ENCODE measurements at places on chromosomes 5 and 9. TPM values are rescaled to one million over a fixed set of nuclear protein-coding genes. Genes with fewer than 3 reads are reported as not detected.

- no peak overlapping the region for H3K4me3 ChIP-seq
- H3K4me1 ChIP-seq = no peaks in the 10 kb centered on the region
- no peak for DNase-seq
- no peaks in the 10 kb centered on the region for H3K27me3 ChIP-seq
- H3K36me3 ChIP-seq = no peaks in the 10 kb centered on the region
Measured at GRCh38 chr9:105021917-105022316, 94.0 kb upstream of the ABCA1 start.

DNA sequence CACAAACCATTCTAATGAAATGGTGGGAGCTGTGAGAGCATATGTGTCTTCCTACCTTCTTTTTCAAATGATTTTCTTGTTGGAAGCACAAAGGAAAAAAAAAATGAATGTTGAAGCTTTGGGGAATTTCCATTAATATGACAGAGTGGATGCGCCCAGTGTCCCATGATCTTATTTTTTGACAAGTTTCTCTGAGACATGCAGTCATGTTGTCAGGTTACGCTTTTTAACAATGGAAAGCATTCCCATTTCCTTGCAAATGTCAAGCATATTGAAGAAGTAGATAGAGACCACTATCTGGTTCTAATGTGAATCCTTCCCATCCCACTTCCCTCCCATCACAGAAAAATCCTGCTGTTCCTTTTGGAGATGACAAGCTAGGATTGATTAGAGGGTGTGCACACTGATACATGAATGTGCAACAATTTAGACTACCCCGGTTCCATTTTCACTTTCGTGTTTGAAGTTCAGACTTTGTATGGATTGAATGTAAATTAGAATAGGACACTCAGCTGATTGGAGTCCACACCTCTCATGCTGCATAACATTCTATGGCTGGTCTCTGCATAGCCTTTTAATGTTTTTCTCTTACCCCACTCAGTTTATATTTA lies 919.4 kb downstream of the TLE4 start:
- no peak for DNase-seq
- no peaks in the 10 kb centered on the region for H3K27me3 ChIP-seq
- H3K27ac ChIP-seq = no peak overlapping the region
- no peaks in the 10 kb centered on the region for H3K36me3 ChIP-seq

The COMMD10 gene
- 33.6 TPM for total RNA-seq

DNA sequence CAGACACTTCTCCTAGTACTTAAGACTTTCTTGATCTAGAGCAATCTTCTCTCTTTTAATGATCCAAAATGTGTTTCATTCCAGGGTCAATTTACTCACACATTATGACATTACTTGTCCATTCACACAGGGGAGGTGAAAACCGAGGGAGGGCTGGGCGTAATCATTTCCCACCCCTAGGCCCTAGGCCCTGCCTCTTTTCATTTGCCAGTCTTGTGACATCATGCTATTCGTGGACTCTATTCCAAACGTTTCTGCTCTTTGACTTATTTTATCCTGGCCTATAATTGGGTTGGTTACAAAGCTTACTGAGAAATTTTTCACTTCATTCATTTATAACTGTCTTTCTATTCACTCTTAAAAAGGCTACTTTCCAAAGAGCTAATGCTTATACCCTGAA lies 2.4 kb downstream of the DCAF12 start:
- H3K4me3 ChIP-seq = peak overlapping the region; percentile 62
- peaks cover 25% of the 10 kb centered on the region for H3K4me1 ChIP-seq
- H3K27me3 ChIP-seq = no peaks in the 10 kb centered on the region
- peak overlapping the region; percentile 14 for H3K27ac ChIP-seq

DNA sequence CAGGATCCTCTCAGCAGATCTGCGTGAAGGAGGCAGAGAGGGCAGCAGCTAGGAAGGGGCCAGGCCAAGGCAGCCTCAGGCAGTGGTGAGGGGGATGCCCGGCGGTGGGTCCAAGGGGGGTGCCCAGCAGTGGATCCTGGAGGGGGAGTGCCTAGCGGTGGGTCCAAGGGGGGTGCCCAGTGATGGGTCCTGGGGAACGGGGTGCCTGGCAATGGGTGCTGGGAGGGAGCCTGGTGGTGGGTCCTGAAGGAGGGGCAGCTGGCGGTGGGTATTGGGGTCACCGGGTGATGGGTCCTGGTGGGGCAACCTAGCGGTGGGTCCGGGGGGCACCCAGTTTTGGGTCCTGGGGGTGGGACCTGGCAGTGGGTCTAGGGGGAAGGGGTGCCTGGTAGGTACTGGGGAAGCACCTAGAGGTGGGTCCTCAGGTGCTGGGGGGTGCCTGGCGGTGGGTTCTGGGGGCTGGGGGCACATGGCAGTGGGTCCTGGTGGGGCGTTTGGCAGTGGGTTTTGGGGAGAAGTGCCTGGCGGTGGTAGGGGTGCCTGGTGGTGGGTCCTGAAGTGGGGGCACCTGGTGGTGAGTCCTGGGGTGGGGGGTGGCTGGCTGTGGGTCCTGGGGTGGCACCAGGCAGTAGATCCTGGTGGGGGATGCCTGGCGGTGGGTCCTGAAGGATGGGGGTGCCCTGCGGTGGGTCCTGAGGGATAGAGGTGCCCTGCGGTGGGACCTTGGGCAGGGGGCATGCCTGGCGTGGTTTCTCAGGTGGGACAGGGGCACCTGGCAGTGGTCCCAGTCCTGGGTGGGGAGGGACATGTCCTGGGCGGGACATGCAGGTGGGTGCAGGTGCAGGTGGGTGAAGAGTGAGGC lies 1.9 kb downstream of the LRRC14B start:
- H3K4me1 ChIP-seq = peaks cover 3% of the 10 kb centered on the region
- H3K4me3 ChIP-seq = no peak overlapping the region
- H3K27ac ChIP-seq = no peak overlapping the region
- DNase-seq = no peak

The IRX4 gene
- total RNA-seq = not detected

DNA sequence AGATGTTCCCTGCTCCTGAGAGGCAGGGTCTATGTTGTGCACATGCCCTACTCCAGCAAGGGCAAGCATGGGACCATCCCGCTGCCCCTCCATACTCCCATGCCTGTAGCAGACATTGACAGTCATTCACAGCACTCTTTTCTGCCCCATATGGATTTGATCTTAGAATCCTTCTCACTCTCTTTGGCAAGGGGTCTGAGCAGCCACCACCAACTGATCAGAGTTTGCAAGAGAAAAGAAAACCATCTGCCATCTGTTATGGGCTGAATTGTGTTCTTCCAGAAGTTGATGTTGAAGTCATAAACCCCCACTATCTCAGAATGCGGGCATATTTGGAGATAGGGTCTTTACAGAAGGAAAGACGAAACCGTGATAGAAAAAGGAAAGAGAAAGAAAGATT lies 315.1 kb upstream of the CLINT1 start:
- H3K4me1 ChIP-seq = no peaks in the 10 kb centered on the region
- no peak overlapping the region for H3K27ac ChIP-seq
- H3K27me3 ChIP-seq = no peaks in the 10 kb centered on the region
- H3K4me3 ChIP-seq = no peak overlapping the region

The ANKS6 gene
- 26.9 TPM for total RNA-seq

The MARCOL gene
- not detected for total RNA-seq

The NR6A1 gene
- total RNA-seq = 2.9 TPM

The LRRC70 gene
- 1.1 TPM for total RNA-seq

The ITK gene
- total RNA-seq = 1.8 TPM

DNA sequence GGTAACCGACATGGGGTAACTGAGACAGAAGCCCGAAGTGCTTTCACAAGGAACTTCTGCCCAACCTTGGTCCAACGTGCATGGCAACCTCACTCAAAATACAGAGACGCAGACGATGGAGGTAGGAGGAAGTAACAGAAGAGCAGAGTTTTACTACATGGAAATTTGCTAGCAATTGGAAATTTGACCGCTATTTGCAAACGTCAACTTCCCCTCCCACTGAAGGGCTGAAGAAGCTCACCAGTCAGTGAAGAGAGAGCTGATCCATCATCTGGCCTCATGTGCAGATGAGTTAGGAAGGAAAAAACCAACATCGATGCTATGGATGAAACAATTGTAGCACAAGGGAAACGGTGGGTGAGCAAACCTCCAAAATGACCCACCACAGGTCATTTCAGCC lies 196.7 kb downstream of the RGS3 start:
- no peaks in the 10 kb centered on the region for H3K36me3 ChIP-seq
- DNase-seq = no peak
- no peak overlapping the region for H3K4me3 ChIP-seq
- no peak overlapping the region for H3K27ac ChIP-seq
- no peaks in the 10 kb centered on the region for H3K27me3 ChIP-seq
- H3K4me1 ChIP-seq = peaks cover 33% of the 10 kb centered on the region

GRCh38 chr9:95206143-95206542 lies 111.4 kb downstream of the FANCC start:
- H3K36me3 ChIP-seq = no peaks in the 10 kb centered on the region
- H3K27ac ChIP-seq = no peak overlapping the region
- DNase-seq = no peak
- no peaks in the 10 kb centered on the region for H3K27me3 ChIP-seq

The HTR1A gene
- not detected for total RNA-seq

- no peaks in the 10 kb centered on the region for H3K4me1 ChIP-seq
- no peaks in the 10 kb centered on the region for H3K36me3 ChIP-seq
- H3K27ac ChIP-seq = no peak overlapping the region
- no peak overlapping the region for H3K4me3 ChIP-seq
- H3K27me3 ChIP-seq = no peaks in the 10 kb centered on the region
Measured at GRCh38 chr5:65971643-65972042, 45.3 kb downstream of the ERBIN start.

- no peak overlapping the region for H3K27ac ChIP-seq
- no peak for DNase-seq
- H3K27me3 ChIP-seq = no peaks in the 10 kb centered on the region
- H3K4me1 ChIP-seq = no peaks in the 10 kb centered on the region
- no peaks in the 10 kb centered on the region for H3K36me3 ChIP-seq
Measured at GRCh38 chr9:99197124-99197630, 24.6 kb downstream of the ALG2 start.

The PMPCA gene
- total RNA-seq = 44.9 TPM

- DNase-seq = no peak
- peaks cover 19% of the 10 kb centered on the region for H3K4me1 ChIP-seq
- no peaks in the 10 kb centered on the region for H3K36me3 ChIP-seq
- no peaks in the 10 kb centered on the region for H3K27me3 ChIP-seq
Measured at GRCh38 chr5:38562444-38563210, 6.2 kb upstream of the LIFR start.

The PLEKHG4B gene
- 1.2 TPM for total RNA-seq

DNA sequence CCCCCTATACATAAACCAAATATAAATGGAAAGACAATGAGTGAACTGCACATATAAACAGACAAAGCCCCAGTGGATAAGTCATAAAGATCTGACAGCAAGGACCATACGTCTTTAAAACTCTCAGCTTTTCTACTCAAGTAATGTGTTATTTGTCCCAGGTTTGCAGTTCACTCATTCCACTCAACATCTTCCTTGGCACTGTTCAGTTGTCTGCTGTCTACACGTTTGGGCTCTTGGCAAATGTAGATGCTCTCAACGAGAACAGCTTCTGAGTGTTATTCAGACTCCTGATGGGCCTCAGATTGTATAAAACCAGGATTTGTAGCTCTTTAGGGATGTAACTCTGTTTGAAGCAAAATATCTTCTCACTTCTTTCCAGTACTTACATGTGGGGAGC lies 198.2 kb upstream of the SEMA6A start:
- no peak for DNase-seq
- H3K27me3 ChIP-seq = no peaks in the 10 kb centered on the region
- H3K4me3 ChIP-seq = no peak overlapping the region
- H3K36me3 ChIP-seq = no peaks in the 10 kb centered on the region

DNA sequence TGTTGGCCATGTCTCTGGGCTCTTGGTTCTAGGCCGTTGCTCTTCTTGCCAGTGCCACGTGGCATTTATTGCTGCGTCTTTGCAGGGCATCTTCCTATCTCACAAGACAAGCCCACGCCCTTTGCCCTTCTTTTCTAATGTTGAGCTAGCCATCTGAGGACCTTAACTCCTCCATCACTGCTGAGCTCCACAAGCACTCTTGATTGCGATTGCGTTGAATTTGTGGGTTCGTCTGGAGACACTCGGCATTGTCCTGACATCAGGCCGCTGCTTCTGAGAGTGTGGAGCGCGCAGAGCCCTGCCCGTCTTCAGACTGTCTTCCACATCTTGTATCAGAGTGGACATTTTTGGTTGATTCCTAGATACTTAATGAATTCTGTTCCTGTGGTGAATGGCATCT lies 14.5 kb upstream of the FCN1 start:
- no peaks in the 10 kb centered on the region for H3K36me3 ChIP-seq
- DNase-seq = no peak
- H3K4me1 ChIP-seq = no peaks in the 10 kb centered on the region

DNA sequence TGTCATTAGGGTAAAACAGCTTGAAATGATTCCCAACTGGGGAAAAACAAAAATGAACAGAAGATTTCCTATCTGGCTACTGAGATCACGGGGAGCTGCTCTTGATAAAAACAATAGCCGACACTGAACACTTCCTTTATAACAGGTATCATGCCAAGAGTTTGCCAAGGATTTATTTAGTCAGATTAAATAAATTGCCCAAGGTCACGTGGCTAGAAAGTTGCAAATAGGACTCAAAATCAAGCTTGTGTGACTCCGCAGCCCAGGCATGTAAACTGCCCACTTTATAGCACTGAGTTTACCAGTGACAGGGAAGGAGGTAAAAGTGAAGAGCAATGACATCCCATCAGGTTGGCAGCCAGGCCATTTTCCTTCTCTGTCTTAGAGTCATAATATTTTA lies 120.7 kb upstream of the ZNF618 start:
- no peak overlapping the region for H3K4me3 ChIP-seq
- no peak for DNase-seq
- H3K36me3 ChIP-seq = no peaks in the 10 kb centered on the region

The SPINK7 gene
- total RNA-seq = not detected

- no peaks in the 10 kb centered on the region for H3K36me3 ChIP-seq
- no peaks in the 10 kb centered on the region for H3K4me1 ChIP-seq
- H3K27ac ChIP-seq = no peak overlapping the region
- DNase-seq = no peak
Measured at GRCh38 chr5:171441246-171441791, 21.9 kb downstream of the FGF18 start.

DNA sequence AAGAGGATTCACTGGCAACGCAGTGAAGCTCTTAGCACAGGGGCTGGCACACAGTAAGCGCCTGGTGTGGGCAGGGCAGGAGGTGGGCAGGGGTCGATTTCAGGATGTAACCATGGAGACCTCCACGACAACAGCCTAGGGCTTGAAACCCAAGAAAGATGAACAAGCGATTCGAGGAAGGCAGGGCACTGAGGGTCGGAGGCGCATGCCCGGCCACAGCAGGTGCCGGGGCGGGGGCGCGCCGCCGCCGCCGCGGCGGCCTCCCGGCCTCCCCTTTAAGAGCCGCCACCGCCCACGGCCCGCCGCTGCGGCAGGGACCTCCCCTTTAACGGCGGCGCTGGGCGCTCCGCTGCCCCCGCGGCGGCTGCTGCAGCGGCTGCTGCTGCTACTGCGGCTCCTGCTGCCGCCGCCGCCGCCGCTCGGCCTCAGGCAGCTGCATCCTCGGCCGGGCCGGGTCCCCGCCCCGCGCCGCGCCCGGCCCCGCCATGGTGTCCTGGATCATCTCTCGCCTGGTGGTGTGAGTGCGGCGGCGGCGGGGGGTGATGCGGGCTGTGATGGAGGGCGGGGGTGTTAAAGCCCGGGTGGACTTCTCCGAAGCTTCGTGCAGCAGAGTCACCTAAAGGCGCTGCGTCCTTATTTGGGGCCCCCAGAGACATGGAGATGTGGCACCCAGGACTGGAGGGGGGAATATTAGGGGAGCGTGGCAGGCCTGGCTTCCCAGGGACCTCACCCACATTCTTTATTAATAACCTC lies at the start of gene REEP2:
Gene REEP2, plus strand, starts transcription at position 334 of the 753 bp plus-strand sequence. Its CDS starts 152 bp downstream, at position 486.
- no peak within 1 kb of the TSS for H3K27ac ChIP-seq
- no peaks in the 10 kb centered on the region for H3K27me3 ChIP-seq
- peaks cover 14% of the 10 kb centered on the region for H3K4me1 ChIP-seq
- H3K4me3 ChIP-seq = peak within 1 kb of the TSS; percentile 17
- no peak for DNase-seq
- no peaks in the 10 kb centered on the region for H3K36me3 ChIP-seq

All from left lung (tissue), 14 donors.